ENCODE measurements at places on chromosomes 12 and 14.
A peak's percentile ranks its signal among the peaks of the same experiment; 100 is the strongest.

DNA sequence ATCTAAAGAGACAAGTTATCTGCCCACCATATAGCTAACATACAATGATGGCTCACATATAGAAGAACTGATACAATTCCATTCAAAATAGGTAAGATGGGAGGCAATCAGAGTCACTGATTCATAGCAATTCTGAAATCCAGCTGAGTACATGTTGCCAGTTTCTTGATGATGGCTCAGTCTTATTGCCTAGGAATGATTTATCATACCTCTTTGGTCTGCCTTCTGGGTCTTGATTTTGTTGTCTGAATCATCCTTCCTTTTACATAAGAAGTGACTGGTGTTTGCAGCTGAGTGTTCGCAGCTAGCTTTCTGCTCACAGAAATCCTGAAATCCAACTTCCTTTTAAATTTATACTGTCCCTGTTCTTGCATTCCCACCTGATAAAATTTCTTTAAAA, 463.2 kb upstream of the MGAT4C start:
- peak; percentile 79 for DNase-seq

DNA sequence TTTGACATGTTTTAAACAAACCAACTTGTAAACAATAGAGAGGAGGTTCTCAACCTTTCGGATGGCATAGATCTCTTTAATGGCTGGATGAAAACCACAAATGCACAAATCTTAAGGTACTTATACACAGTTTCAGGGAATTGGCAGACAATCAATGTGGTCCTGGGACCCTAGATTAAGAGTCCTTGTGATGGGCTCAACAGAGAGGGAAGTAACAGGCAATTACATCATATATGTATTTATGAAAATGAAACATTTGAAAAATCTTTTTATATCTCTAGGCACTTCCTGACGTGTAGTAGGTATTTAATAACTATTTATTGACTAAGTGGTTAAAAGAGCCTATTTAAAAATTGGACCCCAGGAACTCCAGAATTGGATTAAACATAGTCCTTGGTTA, 897 bp downstream of the ACTR10 start:
- DNase-seq: no peak

DNA sequence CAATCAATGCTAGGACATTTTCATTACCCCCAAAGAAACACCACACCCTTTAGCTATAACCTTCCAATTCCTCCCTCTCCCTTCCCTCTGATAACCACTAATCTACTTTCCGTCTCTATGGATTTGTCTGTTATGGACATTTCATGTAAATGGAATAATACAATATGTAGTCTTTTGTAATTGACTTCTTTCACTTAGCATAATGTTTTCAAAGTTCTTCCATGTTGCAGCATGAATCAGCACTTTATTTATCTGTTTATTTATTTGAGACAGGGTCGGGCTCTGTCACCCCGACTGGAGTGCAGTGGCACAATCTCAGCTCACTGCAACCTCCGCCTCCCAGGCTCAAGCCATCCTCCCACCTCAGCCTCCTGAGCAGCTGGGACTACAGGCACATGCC, 1.2 kb upstream of the RBM19 start:
- DNase-seq: no peak

- DNase-seq: no peak
These were observed 2.0 kb downstream of the SLC7A8 start for GRCh38 chr14:23181453-23181852.

DNA sequence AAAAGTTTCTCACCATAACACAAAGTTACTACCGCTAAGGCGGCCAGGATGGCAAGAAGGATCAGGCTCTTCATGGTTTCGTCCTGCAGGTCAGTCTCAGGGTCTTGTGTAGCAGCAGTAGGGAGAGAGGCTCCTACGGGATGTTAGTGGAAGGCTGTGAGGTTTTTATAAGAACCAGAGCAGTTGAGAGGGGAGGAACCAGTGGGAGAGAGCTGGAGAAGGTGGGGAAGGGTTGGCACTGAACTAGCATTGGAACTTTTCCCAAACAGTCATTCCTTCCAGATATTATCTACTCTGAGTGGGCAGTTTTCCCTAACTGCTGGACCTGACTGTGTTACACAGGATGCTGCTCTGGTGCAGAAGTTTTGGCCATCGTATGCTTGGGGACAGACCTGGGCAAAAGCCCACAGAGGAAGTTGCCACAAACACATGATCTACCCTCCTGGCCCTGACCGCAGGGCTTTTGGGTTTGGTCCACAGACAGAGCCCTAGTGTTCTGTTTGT, at the start of gene MGP:
Gene MGP, minus strand, starts transcription at position 137 of the 504 bp plus-strand sequence. Its CDS starts 63 bp downstream, at position 74.
- peak; percentile 18 for DNase-seq

DNA sequence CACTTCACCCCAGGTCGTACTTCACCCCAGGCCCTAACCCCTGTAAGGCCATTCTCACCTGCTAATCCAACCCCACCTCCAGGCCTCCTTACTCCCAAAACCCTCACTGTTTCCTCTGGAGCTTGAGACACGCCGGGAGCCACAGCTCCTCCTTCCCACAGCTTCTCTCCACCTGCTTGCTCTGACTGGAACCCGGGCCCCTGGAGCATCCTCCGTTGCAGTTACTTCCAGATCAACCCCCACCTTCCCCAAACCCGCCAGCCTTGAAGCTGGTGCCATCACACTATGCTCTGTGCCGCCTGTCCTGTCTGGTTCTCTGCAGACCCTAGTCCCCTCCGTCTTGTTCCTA, 34.6 kb upstream of the PPP2R5C start:
- DNase-seq: no peak

DNA sequence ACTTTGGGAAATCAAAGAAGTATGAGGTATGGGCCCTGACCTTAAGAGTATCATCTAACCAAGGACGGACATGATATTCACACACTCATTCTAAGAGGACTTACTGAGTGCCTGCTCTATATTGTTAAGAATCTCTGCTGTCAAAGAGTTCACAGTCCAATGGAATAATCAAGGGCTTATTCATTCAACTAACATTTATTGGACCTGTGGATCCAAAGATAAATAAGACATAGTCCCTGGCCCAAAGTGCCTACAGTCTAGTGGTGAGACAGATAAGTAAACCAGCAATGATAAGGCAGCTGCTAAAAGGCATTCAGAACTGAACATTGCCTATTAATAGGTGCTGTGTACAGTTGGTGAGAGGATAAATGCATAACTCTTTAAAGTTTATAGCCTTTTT, 11.0 kb downstream of the WDR20 start:
- no peak for DNase-seq

DNA sequence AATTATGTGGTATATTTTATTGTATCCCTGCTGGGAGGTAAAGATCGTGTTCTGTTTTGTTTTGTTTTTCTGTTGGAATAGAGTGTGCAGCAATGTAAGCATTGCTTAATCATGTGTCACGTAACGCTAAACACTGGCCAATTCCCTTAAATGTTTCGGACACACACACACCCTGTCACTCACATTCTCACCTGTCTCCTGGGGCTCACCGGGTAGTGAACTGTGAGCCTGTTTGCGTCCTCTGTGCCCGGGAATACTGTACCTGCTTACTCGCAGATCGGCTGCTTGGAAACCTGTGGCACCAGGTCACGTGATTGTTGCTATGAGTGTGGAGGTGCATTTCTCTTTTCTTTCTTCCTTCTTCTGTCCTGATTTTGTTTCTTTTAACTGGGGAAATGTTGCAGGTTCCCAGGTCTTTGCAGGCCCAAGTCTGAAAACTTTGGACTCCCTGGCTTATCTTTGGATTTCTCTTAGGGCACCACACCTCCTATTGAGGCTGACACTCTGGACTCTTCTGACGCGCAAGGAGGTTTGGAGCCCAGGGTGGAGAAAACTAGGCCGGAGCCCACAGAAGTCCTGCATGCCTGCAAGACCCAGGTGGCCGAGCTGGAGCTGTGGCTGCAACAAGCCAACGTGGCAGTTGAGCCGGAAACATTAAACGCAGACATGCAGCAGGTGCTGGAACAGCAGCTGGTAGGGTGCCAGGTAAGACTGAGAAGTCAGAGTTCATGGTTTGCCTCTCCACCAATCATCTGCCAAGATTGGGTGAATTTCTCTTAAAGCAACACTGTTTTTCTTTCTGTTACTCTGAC, 181.1 kb downstream of the ESR2 start:
- DNase-seq: no peak

- DNase-seq: peak; percentile 90
These were observed 75.2 kb upstream of the PLEKHG3 start for GRCh38 chr14:64628940-64629408.

- DNase-seq: no peak
These were observed 82.6 kb downstream of the SCARB1 start for GRCh38 chr12:124780752-124781685.

- DNase-seq: no peak
These were observed 17.2 kb downstream of the NKX2-1 start for GRCh38 chr14:36502558-36503508.

- peak; percentile 84 for DNase-seq
These were observed 86.9 kb upstream of the IGF1 start for GRCh38 chr12:102567031-102567985.

GRCh38 chr14:94373708-94374107, 14.7 kb downstream of the SERPINA1 start:
- DNase-seq: peak; percentile 91

DNA sequence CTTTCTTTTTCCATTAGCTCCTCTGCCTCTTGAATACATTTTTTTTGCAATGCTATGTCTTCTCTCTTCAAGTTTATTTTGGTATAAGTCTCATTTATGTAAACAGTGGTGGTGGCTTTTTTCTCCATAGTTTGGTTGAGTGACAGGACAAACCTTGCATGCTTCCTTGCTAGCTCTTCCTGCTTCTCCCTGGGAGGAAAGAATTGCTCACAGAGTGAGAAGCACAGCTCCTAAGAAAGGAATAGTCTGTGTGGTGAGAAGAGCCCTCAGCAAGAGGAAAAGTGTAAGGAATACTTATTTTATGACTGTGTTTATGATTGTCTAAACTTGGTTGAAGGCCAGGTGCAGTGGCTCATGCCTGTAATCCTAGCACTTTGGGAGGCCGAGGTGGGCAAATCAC, 11.5 kb downstream of the CCDC175 start:
- DNase-seq: no peak

GRCh38 chr14:93234798-93235197, 27.7 kb downstream of the UBR7 start:
- DNase-seq: peak; percentile 66

- DNase-seq: no peak
These were observed 220.3 kb downstream of the MON2 start for GRCh38 chr12:62686938-62687337.

DNA sequence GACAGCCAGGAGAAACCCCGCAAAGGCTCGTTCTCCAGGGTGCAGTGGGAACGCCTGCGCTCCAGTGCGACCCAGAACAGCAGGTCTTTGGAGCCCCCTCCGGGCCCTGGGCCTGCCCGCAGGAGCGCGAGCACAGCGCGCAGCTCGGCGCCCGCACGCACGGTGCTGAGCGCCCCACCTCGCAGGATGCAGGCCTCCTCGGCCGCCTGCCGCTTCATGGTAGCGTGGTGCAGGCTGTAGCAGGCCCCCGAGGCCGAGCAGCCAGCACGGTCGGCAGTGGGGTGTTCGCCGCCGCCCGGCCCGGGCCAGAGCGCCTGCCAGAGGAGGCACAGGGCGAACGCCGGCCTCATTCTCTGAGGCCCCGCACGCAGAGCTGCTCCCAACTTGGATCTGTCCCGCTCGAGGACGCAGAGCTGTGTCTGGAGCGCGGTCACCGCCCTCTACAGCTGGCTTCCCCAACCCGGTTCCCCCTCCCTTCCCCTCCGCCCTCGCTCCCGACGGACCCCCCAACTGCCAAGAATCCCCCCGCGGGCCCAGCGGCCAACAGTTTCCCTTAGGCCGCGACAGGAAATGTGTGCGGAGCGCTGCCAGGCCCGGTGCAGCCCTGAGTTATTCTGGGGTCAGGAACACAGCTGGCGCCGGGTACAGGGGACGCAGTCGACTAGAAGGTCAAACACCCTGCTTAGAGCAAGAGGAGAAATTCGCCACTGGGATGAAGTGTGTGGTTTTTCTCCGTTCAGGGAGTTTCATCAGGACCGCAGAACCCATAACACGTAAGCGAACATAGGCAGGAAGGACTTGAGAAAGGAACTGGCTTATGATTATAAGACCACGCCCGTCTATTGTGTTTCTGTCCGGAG, at the start of gene CLEC14A:
Gene CLEC14A, minus strand, starts transcription at position 421 of the 860 bp plus-strand sequence. Its CDS starts 71 bp downstream, at position 350.
- DNase-seq: peak; percentile 41

DNA sequence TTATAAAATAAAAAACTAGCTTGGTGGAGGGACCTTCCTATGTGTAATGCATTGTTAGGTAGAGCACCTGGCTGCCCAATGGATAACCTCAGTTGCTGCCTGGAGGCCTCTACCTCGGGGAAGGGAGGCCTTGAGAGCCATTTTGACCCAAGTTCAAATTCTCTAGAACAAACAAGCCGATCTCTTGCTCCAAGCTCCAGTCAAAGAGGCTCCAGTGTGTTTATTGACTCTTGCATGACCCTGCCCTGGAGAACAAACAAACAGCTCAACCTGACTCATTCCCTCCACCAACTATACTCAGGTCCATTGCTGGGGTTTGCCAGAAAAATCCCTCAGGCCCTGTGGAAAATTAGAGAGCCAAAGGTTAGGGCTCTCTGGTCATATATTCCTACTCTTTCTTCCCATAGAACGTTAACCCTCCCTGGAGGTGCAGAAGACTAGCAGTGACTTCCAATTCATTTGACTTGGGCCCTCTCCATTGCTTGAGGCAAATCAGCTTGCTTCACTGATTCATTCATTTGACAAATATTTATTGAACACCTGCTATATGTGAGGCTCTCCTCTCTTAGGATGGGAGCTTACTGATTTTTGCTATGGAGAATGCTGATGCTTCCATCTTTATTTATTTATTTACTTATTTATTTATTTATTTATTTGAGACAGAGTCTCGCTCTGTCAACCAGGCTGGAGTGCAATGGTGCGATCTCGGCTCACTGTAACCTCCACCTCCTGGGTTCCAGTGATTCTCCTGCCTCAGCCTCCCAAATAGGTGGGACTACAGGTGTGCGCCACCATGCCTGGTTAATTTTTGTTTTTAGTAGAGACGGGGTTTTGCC, 73.7 kb upstream of the CISTR start:
- peak; percentile 47 for DNase-seq

GRCh38 chr14:77306851-77307496, 13.7 kb downstream of the POMT2 start:
- DNase-seq: peak; percentile 48

Data from iris pigment epithelial cell (primary cell).